Upper lobe of left lung (tissue), 6 donors: ENCODE measurements at places on chromosomes 7 and 10. TPM values are rescaled to one million over a fixed set of nuclear protein-coding genes. Genes with fewer than 3 reads are reported as not detected.

Gene MBL2
- not detected for total RNA-seq

Gene BTBD16
- 1.8 TPM for total RNA-seq

Gene TSPAN15
- 68.3 TPM for total RNA-seq

Gene TMEM273
- 37.7 TPM for total RNA-seq

- H3K27me3 ChIP-seq: no peaks in the 10 kb centered on the region
- H3K27ac ChIP-seq: no peak overlapping the region
- DNase-seq: no peak
- H3K4me1 ChIP-seq: no peaks in the 10 kb centered on the region
- no peaks in the 10 kb centered on the region for H3K36me3 ChIP-seq
Measured at GRCh38 chr10:33363106-33363505, 28.6 kb upstream of the NRP1 start.

- H3K4me3 ChIP-seq: no peak overlapping the region
- no peak overlapping the region for H3K27ac ChIP-seq
- H3K27me3 ChIP-seq: no peaks in the 10 kb centered on the region
- no peak for DNase-seq
- H3K36me3 ChIP-seq: no peaks in the 10 kb centered on the region
- no peaks in the 10 kb centered on the region for H3K4me1 ChIP-seq
Measured at GRCh38 chr10:9636216-9636615, 1381.5 kb upstream of the CELF2 start.

- H3K4me1 ChIP-seq: no peaks in the 10 kb centered on the region
- no peak overlapping the region for H3K27ac ChIP-seq
- H3K4me3 ChIP-seq: no peak overlapping the region
- no peaks in the 10 kb centered on the region for H3K36me3 ChIP-seq
Measured at GRCh38 chr7:82335927-82336326, 107.7 kb downstream of the CACNA2D1 start.

GRCh38 chr10:68756246-68756645 lies 35.2 kb downstream of the CCAR1 start:
- no peak overlapping the region for H3K27ac ChIP-seq
- no peaks in the 10 kb centered on the region for H3K27me3 ChIP-seq
- no peaks in the 10 kb centered on the region for H3K4me1 ChIP-seq

- H3K27ac ChIP-seq: no peak overlapping the region
- no peaks in the 10 kb centered on the region for H3K36me3 ChIP-seq
- H3K4me1 ChIP-seq: no peaks in the 10 kb centered on the region
- no peaks in the 10 kb centered on the region for H3K27me3 ChIP-seq
Measured at GRCh38 chr10:124223711-124224085, 130.3 kb upstream of the CHST15 start.

DNA sequence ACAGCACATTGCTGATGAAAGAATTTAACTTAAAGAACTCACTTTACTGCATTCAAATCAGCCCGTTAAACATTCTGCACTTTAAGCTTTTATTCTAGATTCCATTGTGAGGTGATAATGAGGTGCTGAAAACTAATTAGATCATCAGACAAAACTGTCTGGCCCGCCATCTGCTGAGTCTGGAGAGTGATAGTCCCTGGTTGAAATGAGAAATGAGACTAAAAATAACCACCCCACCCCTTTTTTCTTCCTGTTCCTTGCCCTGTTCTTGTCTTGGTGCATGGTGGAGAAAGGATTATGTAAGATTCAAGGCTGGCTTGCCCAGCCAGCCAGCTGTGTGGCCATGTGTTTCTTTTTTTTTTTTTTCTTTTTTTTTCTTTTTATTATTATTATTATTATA lies 277.0 kb upstream of the COBL start:
- H3K4me3 ChIP-seq: no peak overlapping the region
- no peaks in the 10 kb centered on the region for H3K27me3 ChIP-seq
- no peaks in the 10 kb centered on the region for H3K36me3 ChIP-seq
- DNase-seq: no peak
- H3K4me1 ChIP-seq: no peaks in the 10 kb centered on the region

DNA sequence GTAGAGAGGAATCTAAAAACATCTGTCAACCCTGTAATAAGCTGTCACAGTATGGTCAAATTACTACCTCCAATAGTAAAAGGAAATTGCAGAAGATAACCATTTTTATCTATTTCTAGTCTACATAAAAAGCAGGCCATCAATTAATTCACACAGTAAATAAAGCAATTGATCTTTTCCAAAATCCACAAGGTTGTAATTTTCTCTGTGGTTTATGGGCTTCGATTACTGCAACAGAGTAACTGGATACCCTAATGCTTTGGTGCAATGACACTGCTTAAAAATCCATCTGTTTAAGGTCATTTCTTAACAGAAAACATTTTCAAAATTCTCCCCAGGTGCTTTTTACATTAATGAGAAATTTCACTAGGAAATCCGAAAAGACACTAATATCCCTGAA lies 23.9 kb downstream of the ESYT2 start:
- no peaks in the 10 kb centered on the region for H3K27me3 ChIP-seq
- peaks cover 14% of the 10 kb centered on the region for H3K4me1 ChIP-seq
- H3K4me3 ChIP-seq: no peak overlapping the region
- H3K27ac ChIP-seq: no peak overlapping the region
- no peaks in the 10 kb centered on the region for H3K36me3 ChIP-seq

DNA sequence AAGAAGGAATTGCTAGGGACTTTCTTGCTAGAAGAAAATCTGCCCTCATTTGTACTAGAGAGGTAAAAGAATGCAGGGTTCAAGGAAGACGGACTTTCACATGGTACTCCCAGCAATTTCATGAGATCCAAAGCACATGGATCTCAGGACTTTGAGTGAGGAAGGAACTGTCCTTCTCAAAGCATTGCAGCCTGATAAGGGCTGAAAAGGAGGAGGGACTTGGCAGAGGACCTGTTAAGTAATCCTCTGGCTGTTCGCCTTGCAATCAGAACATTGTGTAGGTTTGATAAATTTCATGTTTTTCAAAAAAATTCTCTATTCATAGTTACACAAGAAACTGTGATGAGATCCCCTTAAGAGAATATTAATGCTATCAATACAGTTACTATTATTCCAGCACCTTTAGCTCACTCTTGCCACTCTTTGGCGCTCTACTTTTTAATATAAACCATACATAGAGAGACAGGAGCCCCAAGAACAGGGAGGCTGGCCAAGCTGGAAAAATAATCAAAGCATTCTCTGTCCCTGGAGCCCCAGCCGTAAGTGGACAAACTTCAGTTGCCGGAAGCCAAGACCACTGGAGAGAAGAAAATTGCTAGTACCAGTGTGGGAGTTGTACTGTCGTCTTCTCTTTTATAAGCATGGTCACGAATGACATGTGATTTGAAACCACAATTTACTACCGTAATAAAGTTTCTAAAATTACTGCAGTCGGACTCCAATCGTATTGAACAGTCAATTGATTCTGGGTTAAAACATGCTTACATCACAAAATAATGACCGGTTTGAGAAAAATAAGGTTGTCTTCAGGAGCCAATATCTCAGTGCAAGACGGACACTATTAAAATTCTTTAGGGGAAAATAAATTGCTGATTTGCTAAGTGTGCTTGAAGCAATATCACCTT lies 424.4 kb downstream of the SDK1 start:
- no peak overlapping the region for H3K27ac ChIP-seq
- no peaks in the 10 kb centered on the region for H3K36me3 ChIP-seq
- no peak overlapping the region for H3K4me3 ChIP-seq
- DNase-seq: no peak

DNA sequence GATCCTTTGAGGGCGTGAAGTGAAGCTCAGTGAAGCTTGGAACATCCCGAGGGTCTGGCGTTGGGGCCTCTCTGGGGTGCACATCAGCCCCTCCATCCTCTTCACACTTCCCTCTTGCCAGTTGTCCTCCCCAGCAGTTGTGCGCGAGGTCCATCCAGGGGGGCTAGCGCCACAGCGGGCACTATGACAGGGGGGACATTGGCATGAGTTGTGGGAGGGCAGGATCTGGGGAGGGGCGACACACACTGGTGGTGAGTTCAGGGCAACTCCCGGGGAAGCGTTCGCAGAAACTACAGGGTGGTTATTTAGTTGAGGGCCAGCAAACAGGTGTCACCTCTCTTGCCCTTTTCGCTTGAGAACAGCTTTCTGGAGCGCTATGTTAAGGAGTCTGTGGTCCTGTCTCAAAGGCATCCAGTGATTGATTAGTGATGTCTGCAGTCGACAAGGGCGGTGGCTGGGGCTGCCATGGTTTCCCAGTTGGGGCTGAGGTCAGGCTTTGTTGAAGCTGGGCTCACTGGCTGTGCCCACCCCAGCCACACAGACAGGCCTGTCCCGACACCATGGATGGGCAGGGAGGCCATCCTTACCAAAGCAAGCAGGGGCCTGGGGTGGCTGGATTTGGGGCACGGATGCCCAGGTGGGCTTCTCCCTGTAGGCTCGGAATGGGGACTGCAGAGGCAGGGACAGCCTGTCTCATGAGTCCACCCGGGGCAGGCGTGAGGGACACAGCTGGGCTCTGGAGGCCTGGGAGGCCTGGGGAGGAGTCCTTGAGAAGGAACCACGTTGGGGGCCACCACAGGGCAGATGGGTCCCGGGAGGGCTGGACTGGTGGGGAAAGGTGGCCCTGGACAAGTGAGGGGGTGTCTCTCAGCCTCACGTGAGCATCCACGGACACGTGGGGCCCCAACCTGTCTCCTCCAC lies 59.4 kb downstream of the UNCX start:
- H3K36me3 ChIP-seq: no peaks in the 10 kb centered on the region
- H3K4me3 ChIP-seq: no peak overlapping the region
- no peak overlapping the region for H3K27ac ChIP-seq
- no peaks in the 10 kb centered on the region for H3K27me3 ChIP-seq

DNA sequence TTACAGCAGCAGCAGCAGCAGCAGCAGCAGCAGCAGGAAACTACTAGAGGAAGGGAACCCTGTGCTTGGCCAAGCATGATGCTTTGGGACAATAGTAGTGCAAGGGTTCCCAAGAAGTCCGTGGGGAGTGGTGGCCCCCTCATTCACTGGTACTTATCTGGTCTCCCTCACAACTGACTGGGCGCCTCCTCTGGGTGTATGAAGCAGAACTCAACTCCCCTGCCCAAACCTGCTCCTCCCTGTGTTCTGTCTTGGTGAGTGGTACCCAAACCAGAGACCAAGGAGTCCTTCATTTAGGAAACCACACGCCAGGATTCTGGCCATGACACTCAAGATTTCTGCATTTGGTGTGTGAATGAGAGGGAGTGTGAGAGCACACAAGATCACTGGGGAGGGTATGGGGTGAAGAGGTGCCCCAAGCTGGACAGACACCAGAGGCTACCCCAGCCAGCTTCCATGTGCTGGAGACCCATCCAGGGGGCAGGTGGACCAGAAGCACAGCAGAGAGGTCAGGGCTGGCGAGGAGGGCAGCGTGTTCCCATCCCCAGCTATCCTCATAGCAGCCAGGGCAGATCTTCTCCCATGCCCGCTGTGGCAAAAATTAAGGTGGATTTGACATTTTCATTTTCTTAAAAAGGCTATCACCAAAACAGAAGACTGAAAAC lies 10.6 kb upstream of the ZNF777 start:
- no peak overlapping the region for H3K27ac ChIP-seq
- H3K4me1 ChIP-seq: no peaks in the 10 kb centered on the region
- no peak overlapping the region for H3K4me3 ChIP-seq
- peaks cover 36% of the 10 kb centered on the region for H3K36me3 ChIP-seq
- no peaks in the 10 kb centered on the region for H3K27me3 ChIP-seq
- DNase-seq: no peak
